ENCODE measurements at places on chromosomes 2 and 18.

DNA sequence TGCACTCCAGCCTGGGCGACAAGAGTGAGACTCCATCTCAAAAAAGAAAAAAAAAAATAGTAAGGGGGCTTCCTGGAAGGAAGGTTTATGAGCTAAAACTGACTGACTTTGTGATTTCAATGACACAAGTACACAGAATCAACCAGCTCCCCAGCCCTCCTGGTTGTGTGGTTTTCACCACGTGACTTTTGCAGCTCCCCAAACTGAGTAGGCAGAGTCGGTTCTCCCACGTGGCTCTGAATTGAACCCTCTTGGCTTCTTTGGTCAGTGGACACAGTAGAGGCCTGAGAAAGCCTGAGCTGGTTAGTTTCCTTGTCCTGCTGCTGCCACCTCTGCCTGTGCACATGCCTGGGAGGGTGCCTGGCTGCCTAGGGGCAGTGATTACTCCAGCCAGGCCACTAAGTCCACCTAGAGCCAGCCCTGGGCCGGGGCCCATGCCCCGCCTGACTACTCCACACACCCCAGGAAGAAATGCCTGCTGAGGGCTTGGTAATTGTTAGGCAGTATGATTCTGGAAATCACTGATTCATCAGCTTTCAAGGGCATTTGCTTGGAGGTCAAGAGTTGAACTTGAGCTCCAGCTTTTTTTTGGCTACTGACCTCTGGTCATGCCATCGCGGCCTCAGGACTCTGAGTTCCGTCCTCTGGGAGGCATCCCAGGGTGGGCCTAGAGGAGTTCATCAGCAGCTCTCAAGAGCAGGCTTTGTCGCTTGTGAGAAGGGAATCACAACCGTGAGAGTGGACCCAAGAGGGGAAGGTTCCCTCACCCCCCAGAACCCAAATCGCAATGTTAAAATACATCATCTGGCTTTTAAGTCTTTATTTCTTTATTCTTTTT is 431.9 kb upstream of the HS6ST1 start:
- no peak for DNase-seq

DNA sequence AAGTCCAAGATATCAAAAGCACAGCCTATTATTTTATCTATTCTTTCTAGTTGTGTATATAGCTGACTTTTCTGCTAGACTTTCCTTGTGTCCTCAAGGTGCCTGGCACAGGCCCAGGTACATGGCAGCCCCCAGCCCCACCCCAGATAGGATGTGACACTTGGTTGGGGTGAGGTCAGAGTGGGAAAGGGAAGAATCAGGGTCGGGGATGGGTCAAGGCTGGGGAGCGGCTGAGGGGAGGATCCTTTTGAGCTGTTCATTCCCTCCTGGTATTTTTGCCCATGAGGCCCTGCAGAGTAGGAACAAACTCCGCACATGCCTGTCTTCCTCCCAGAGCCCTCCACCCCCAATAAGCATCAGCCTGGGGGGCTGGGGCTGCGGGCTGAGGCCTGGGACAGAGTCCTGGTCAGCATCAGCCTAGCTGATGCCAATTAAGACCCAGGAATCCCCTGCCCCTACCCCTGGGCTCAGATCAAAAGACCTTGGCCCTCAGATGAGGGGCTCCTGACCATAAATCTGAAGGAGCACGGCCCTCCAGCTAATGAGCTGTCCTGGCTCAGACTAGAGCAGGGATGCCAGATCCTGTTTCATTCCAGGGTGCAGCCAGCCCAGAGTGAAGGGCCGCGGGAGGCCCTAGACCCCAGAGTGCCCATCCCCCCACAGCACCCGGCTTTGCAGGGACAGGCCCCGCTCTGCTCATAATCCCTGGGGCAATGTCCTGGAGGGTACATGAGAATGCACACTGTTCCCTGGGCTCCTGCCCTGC is 85.3 kb downstream of the SDC1 start:
- DNase-seq = no peak

GRCh38 chr2:219416938-219417337 is 1.2 kb upstream of the DES start:
- DNase-seq = no peak

- DNase-seq = no peak
Measured at GRCh38 chr2:105896765-105897163, 152.1 kb downstream of the NCK2 start.

DNA sequence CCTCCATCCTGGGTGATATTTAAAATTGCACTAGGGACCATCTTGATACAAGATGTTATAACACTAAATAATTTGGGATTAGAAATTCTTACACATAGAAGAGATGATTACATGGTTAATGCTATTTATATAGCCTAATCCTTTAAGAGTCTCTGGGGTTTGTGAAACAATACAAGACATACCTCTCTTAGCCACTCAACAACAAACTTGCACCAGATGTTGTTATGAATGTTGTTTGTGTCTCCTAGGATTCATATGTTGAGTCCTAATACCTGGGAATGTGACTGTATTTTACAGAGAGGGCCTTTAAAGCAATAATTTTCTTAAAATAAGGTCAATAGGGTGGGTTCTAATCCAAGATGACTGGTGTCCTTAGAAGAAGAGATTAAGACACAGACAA is 678.3 kb downstream of the NYAP2 start:
- DNase-seq = no peak

GRCh38 chr2:197998702-197999101 is 194.3 kb downstream of the PLCL1 start:
- DNase-seq = no peak

- no peak for DNase-seq
Measured at GRCh38 chr2:72993933-72994280, 76.6 kb downstream of the EMX1 start.

- DNase-seq = no peak
Measured at GRCh38 chr2:67772216-67773170, 290.3 kb downstream of the C1D start.

DNA sequence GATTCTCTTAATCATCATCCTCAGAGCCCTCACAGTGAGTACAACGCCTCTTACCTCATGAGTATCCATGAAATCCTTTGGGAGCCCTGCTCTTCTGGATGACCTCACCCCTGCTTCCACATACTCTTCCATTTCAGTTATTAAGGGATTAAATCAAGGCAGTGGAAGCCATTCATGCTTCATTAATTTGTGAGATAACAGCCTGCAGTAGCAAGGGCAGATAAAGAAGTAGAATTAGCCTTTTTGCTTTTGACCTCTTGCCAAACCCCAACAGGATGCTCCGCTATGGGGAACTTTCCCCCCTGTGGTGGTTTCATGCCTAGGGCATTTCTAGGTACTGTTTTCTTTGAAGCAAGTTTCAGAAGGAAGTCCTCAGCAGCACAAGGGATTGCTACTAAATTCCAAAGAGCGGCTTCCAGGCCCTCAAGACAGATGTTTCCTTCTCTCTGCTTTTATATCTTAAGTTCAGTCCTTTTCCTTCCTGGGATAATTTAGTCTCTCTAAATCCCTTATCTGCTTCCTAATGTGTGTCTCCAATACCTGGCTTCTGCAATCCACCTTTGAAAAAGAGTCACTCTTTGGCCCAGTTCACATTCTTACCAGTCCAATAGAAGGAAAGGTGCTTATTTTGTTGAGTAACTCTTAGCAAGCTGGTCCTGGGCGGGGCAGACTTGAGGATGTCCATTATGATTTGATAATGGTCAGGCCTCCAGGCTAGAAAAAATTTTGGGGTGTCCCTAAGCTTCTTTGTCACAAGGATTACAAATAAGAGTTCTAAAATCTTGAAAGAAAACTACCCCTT is 76.9 kb downstream of the MYO1B start:
- DNase-seq = no peak

DNA sequence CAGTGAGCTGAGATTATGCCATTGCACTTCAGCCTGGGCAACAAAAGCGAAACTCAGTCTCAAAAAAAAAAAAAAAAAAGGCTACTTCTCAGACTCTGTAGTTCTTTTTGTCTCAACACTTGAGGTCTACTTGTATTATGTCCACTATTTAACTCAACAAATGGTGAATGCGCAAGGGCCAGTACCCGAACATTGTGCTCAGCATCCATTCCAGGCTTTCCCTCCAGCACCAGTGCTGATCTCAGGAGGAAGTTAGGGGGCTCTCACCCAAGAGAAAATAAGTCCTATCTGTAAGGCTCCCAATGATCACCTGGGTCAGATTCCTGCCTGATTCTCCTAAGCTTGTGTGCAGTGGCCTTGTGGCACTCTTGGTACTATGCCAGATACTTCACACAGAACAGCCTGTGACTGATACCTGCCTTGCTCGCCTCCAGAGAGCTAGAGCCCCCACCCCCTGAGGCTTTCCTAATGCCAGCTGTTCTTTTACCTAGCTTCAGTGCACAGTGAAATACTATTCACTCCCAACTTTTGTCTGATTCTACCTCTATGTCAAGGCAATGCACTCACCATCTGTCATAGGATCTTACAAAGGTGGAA is 74.9 kb downstream of the INO80D start:
- no peak for DNase-seq

- no peak for DNase-seq
Measured at GRCh38 chr2:8806885-8807704, 30.3 kb downstream of the KIDINS220 start.

GRCh38 chr18:10015941-10016819 is 102.4 kb downstream of the VAPA start:
- no peak for DNase-seq

- DNase-seq = no peak
Measured at GRCh38 chr2:74597410-74597809, 42.9 kb downstream of the DOK1 start.

DNA sequence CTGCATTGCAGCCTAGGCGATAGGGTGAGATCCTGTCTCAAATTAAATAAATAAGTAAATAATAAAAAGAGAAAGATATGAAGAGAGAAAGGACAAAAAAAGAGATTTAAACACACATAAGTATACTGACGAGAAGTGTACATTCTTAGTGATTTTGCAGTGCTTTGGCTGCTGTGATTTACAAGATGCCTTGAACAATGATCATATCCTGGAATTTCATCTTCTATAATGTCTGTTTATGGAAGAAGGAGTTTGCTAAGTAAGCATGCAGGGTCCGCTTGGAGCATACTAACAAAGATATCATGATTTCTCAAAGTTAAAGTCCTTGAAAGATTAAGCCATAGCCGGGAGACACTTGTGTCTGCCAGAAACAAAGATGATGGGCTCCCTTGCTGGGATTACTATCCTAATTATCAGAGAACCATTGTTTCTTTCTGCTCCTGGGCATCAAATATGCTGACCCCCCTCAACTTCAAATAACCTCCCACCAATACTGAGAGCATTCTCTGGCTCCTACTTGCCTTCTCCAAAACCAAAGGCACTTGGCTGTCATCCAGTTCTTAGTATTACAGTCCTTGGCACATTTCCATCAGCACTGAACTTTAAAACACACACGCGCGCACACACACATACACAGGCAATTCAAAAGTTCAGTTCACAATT is 47.5 kb upstream of the STAM2 start:
- DNase-seq = peak; percentile 34
